ENCODE measurements at places on chromosomes 5 and 9.

DNA sequence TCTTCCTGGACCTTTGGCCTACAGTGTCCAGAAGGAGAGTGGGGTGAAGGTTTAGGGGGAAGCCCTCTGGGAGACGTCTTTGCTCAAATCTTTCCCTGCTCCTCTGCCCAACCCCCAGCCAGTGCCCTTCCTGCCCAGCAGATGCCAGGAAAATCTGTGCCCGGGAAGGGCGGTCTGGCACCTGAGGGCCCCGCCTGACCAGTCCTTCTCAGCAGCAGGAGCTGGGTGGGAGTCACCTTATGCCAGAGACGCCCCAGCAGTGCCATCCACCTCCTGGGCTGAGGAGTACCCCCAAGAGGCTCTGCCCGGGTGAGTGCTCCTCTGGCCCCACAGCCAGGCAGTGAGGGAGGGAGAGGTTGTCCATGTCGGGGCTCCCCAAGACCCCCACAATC, 14.9 kb upstream of the CERCAM start:
- DNase-seq, result no peak

DNA sequence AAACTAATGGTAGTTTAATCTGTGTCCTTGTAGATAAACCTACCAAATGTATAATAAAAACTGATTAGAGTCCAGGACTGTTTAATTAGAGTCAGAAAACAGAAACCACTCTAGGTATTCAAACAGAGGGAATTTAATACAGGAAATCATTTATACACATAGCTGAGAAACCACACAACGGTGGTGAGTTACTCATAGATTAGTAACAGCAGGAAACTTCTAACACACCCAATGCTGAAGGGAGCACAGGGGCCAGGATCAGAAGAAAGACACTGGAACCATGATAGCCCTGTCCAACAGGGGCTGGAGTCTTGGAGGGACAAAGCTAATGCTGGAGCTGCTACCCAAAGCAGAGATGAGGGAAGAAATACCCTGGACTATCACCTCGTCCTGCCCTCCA, 321.0 kb downstream of the ACTL7B start:
- DNase-seq, result peak; percentile 66

DNA sequence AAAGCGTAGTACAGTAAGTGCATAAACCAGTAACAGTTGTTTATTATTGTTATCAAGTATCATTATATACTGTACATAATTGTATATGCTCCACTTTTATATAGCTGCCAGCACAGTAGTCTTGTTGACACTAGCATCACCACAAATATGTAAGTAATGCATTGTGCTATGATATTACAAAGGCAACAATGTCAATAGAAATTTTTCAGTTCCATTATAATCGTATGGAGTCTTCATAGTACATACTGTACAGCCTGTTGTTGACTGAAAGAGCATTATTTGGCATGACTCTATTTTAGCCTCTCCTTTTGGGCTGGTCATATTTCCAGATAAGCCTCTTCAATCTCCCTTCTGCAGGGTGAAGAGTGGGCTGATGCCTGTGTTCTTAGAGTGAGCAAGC, 40.4 kb downstream of the CFAP95 start:
- peak; percentile 63 for DNase-seq

GRCh38 chr5:72656331-72656730, 149.1 kb upstream of the ZNF366 start:
- no peak for DNase-seq

DNA sequence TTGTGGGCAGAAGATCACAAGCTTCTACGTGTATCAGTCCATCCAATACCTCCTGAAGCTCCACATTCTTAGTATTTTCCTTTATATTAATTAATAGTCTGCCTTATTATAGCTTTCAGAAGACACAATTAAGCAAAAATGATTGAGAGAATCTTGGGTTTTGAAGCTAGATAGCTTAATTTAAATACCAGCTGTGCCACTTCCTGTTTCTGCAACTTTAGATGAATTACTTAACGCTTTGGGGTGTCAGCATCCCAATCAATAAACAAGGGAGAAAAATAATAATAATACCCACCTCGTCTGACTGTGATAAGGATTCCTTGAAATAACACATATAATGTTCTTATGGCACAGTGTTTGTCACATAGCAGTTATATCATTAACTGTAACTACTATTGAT, 44.7 kb upstream of the HTR4 start:
- DNase-seq, result no peak

DNA sequence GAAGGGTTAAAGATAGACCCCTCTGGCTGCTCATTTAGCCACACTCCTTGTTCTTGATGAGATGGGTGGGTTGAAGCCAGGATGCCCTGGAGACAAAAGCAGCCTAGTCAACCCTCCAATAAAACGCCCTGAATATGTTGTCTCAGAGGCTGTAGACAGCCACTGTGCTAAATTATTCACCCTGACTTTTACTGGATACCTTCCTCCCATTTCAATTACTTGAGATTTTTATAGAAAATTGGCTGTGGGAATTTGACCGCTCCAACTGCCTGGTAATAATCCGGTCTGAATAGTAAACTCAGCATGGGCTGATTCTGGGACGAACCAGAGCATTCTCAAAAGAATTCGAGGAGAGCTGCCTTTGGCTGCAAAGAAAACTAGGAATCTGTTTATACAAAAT, 104.2 kb downstream of the SNX18 start:
- no peak for DNase-seq

DNA sequence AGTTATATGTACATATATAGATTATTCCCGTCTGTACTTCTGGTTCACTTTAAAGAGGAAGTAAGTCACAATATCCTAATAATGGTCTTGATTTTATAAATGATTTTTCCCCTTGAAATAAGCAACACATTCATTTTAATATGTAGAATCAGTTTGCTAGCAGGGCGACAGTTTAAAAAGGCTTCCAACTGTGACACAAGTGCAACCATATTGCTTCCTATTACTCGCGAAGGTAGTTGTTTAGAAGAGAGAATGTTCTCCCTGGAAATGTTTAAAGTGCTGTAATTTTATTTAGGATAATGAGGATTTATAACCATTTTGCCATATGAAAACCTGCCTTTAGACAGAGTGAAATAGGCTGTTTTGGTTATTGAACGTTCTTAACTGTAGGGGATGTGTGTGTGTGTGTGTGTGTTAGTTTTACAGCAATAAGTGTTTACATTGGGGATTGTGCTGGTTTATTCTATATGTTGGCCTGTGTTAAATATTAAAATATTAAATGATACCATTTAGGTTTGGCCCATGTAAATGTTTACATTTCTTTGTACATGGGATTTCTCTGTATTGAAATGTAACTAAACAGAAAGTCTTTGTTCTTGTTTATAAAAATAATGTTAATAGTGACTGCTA, 138.3 kb downstream of the PBX3 start:
- DNase-seq, result no peak

- no peak for DNase-seq
Observed at GRCh38 chr5:59693492-59694309, 199.8 kb downstream of the PDE4D start.

GRCh38 chr9:129455151-129455995, 165.5 kb downstream of the C9orf50 start:
- DNase-seq, result no peak

GRCh38 chr5:178241688-178242231, 9.2 kb upstream of the PHYKPL start:
- DNase-seq, result no peak

GRCh38 chr5:132496191-132496630, 5.6 kb upstream of the IRF1 start:
- DNase-seq, result peak; percentile 90

GRCh38 chr5:155101697-155102096, 88.1 kb downstream of the KIF4B start:
- DNase-seq, result no peak

GRCh38 chr9:29213417-29214153, 1640.3 kb upstream of the C9orf72 start:
- DNase-seq, result peak; percentile 3

GRCh38 chr5:139422307-139422893, 16.9 kb downstream of the DNAJC18 start:
- peak; percentile 33 for DNase-seq

DNA sequence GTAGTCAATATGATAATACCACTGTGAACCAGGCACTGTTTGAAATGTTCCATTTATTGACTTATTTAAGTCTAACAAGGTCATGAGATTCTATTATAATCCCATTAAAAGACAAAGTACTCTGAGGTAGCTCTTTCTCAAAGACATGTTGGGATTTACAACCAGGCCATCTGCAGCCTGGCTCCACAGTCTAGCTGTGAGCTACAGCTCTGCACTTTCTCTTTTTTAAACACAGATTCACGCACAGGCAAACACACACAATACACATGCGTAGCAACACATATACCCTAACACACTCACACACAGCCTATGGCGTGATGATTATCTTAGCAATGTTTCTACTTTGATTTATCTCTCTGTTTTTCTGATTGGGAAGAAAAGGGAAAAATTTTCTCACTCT, 174.3 kb downstream of the PRR16 start:
- no peak for DNase-seq

- DNase-seq, result peak; percentile 46
Observed at GRCh38 chr5:140220032-140220697, 45.2 kb downstream of the CYSTM1 start.

- DNase-seq, result no peak
Observed at GRCh38 chr5:166358127-166358830, 1933.2 kb upstream of the WWC1 start.

GRCh38 chr5:61232490-61233050, 70.3 kb upstream of the SMIM15 start:
- no peak for DNase-seq

- DNase-seq, result no peak
Observed at GRCh38 chr5:88691945-88692868, 190.8 kb downstream of the MEF2C start.

DNA sequence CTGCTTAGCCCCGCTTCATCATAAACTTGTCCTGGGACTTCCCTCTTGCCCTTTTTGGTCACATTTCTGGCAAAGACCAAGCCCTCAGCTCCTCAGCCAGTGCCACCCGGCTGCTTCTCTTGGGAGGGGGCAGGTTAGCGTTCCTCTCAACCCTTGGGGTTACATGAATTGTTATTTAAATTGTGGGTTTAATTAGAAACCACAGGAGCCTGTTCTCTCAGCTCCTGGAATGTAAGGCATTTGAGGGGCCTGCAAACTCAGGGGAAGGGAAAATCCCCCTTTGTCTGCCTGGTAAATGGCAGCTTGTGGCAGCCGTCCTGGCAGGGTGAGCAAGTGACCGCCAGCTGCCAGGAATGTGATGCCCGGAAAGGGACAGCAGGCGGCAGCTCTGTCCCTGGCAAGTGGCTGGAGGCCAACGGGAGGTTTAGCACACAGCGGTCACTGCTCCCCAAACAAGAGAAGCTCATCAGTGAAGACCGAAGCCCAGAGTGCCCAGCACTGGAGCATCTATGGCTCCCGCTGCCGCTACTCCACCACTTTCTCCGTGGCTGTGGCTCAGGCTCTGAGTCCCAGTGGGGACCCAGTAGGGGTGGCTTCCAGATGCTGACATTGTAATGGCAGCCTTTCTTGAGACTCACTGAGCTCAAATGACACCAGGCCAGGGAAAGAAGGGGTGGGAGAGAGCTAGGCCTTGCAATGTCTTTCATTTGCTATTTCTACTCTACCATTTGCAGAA, 51.7 kb downstream of the SHB start:
- peak; percentile 51 for DNase-seq

DNA sequence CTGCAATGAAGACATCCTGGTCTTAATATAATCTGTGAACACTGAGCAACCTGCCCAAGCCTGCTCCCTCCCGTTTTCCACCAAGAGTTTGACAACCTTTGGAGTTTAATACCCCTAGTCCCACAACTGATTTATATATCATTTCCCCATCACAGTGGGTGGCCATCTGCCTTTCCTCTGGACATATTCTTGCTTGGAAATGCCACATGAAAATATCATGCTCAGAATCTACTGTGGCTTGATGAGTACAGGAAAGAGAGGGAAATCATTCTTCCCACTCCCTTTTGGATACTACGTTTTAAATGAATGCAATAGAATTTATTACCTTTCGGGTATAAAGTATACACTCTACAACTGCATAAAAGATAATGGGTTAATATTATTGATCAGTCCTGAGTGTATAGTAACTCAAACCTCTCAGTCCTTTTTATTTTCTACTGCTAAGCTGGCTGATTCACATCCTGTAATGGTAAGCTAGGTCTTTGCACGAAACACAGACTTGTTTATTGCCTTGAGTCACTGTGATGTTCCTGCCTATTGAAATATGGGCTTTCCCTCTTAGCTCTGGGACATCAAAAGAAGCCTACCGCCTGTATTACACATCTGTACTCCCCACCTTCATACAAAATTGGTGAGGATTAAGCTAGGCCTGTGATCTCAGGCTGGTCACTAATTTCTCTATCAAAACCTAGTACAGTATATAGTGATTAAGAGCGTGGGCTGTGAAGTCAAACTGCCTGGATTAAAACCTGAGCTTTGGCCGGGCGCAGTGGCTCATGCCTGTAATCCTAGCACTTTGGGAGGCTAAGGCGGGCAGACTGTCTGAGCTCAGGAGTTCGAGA, 67.6 kb upstream of the NR5A1 start:
- no peak for DNase-seq

GRCh38 chr5:51466214-51466613, 83.0 kb downstream of the ISL1 start:
- no peak for DNase-seq

DNA sequence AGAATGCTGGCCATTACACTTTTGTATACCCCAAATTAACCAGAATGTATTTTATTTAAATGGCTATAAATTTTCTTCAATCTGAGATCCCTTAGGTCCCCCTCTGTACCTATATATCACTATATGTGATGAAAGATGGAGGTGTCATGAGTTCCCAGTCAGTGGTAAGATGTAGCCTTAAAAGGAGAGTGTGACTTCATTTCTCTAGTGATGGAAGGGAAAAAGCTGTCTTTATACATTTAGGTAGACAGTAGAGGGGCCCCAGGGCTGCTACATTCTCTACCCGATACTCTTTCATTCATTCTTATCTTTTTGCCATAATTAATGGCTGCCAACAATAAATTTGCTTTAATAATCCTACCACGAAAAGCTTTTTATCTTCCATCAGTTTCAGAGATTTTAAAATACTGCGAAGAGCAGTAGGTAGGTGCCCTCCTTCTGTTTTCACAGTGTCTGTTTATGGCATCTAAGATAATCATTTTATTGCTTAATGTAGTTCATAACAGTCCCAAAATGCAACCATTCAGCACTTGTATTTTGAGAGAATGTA, 301.3 kb downstream of the ZNF608 start:
- no peak for DNase-seq

Measured in PC-9 (cell line).